Activated T-cell treated with anti-CD3 and anti-CD28 coated beads for 4 hours (primary cell): ENCODE measurements at places on chromosomes 6 and 20.

- DNase-seq = no peak
Observed at GRCh38 chr20:63542031-63542559, 4.9 kb upstream of the PTK6 start.

DNA sequence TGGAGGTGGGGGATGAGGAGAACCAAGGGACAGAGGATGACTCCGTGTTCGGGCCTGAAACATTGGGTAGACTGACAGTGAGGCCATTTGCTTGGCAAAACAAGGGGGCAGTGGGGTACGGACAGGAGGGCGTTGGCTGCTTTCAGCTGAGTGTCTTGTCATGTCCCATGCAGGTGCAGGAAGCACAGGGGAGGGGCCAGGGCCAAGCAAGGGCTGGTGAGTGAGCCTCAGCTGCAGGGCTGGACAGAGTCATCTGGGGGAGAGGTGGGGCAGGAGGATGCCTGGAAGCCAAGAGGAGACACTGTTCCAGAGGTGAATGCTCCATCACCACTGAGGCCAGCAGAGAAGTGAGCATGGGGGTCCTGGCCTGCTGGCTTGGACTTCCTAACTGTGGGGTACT lies 78.4 kb downstream of the ERMARD start:
- DNase-seq = no peak

GRCh38 chr6:34020278-34020677 lies 125.6 kb downstream of the GRM4 start:
- no peak for DNase-seq

DNA sequence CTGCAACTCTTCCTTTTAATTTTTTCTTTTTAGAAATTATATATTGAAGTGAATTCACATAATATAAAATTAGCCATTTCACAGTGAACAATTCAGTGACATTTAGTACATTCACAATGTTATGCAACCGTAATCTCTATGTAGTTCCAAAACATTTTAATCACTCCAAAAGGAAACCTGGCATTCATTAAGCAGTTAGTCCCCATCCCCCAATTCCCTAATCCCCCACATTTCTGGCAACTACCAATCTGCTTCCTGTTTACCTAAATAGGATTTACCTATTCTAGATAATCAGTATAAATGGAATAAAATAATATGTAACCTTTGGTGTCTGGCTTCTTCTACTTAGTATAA lies 8.5 kb upstream of the DDX27 start:
- DNase-seq = no peak

- DNase-seq = no peak
Observed at GRCh38 chr6:167245591-167245990, 45.5 kb upstream of the UNC93A start.

DNA sequence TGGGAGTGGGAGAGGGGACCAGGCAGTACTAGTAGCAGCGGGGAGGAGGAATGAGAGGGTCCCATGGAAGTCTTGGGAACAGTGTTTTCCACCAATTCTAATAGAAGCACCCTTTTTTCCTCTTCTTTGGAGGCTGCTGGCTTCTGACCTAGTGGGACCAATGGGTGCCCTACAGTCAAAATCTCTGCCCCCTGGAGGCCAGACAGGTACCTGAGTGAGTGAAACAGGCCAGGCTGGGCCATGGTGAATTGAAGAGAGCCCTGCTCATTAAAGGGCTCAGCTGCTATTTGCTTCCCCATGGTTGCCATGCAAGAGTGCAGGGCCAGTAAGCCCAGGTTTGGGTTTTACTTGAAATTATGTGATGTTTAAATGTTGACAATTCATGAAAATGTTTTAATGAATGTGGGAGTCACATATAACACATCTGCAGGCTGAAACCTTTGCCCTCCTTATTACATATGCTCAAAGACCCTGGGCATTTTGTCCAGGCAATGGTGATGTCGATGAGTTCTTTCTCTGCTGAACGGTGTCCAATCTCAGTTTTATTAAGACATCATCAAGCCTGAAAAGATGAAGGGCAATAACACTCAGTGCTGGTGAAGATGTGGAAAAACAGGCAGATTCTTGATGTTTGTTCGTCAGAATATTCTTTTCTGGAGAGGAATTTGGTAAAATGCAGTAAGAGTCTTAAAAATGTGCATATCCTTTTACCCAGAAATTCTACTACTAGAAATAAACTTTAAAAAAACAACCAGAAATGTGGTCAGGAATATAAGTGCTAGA lies 42.3 kb upstream of the OCSTAMP start:
- DNase-seq = no peak

- DNase-seq = no peak
Observed at GRCh38 chr20:63125581-63125837, 90.4 kb downstream of the YTHDF1 start.

- DNase-seq = peak; percentile 54
Observed at GRCh38 chr20:34037121-34037520, 43.4 kb downstream of the RALY start.

DNA sequence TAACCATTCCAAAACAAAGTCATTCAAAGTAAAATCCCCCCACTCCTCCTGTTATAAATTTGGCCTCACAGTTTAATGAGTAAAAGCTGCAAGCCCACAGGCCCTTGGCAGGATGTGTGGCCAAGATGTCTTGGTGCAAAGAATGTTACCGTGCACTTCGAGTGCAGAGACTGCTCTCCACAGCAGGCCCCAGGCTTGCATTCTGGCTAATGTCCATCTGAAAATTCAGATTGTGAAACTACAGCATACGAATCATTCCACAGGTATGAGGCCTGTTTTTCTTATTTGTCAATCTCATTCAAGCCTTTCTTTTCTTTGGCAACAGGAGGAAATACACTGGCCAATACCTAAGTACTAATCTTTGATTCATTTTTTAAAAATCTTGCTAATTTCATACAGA lies 7.1 kb downstream of the RPS6KA2 start:
- DNase-seq = no peak

DNA sequence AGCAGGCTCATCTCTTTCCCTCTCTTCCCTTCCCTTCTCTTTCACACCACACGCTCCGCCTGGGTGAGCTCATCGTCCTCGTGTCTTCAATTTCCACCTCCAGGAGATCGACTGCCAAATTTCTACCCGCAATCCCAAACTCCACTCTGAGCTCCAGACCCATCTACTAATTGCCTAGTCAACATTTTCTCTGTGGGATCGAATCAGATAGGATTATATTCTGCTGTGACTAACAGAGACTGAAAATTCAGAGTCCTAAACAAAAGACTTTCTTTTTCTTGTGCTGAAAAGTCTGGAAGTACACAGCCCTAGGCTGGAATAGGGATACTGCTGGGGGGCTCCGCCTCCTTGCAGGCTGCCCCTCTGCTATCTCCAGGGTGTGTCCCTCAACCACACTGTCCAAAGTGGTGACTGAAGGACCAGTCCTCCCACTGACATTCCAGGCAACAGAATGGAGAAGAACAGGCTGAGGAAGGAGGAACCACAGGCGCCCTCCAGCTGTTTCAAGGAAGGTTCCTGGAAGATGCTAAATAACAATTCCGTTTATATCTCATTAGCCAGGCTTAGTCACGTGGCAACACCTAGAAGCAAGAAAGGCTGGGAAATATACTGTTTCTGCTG lies 5.0 kb upstream of the HSPA12B start:
- no peak for DNase-seq

DNA sequence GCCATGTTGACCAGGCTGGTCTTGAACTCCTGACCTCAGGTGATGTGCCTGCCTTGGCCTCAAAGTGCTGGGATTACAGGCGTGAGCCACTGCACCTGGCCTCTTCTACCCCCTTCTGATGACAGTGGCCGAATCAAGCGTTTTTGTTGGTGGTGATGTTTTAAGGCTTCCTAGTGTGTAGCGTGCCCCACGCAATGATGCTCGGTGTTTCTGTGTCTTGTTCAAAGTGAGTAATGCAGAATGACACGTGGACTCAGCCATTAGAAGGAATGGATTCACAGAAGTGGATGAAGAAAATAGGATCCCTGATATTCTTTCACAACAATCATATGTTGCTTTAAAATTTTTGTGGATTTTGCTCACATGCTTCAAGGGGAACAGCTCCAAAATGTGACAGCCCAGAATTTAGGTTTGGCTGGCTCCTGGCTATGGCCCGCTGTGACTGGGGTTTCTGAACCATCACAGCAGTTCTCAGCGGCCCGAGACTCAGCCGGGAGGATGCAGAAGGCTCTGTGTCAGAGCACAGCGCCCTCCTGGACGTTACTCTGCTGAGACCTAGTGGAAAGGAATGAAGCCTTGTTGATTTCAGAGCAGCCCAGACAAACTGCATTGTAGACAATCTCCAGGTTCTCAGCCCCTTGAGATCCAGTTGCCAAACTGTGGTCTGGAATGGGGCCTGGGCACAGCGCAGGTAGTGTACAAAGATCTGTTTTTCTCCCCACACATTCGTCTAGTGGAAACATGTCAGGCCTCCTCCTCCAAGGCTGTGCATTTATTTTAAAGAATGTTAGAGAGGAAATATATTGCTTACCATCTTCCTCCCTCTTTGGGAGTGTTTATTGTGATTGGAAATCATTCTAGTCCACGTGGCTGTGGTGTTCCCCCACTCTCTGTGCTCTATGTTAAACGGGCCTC lies 57.6 kb upstream of the TIAM2 start:
- no peak for DNase-seq

DNA sequence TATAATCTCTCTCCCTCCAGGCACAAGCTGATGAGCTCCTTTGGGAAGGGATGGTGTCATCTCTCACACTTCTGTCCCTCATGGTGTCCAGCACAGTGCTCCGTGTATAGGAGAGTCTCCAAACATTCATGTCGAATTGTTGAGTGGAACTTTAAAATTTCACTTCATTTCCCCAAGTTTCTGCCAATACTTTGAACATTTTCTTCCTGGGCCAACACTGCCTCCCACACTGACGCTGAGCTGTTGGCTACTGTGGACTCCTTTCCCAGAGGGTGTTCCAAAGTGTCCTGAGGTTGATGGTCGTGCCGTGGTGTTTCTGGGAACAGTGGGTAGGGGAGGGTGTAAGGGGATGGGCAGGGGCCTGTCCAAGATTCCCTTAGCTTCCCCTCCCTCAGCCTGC lies 122.7 kb downstream of the TIAM2 start:
- no peak for DNase-seq

- DNase-seq = no peak
Observed at GRCh38 chr6:155147958-155148663, 115.7 kb upstream of the CLDN20 start.

DNA sequence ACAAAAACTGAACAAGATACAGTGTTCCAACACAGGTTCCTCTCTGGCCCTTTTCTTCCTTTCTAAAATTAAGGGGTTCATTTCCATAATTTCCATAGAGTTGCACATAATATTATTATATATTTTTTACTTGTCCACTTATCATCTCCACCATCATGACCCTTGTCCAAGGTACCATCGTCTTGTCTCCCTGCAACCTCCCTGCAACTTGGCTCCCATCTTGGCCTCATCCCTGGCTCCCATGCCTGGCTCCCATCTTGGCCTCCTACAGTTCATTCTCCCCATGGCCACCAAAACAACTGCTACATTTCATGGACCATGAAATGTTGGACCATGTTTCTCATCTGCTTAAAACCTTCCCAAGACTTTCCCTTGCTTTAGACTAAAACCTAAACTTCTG lies 3.1 kb upstream of the KCNB1 start:
- no peak for DNase-seq

GRCh38 chr6:150646228-150646627 lies 46.5 kb downstream of the PLEKHG1 start:
- DNase-seq = no peak

GRCh38 chr6:137767911-137768690 lies 99.0 kb upstream of the TNFAIP3 start:
- no peak for DNase-seq

DNA sequence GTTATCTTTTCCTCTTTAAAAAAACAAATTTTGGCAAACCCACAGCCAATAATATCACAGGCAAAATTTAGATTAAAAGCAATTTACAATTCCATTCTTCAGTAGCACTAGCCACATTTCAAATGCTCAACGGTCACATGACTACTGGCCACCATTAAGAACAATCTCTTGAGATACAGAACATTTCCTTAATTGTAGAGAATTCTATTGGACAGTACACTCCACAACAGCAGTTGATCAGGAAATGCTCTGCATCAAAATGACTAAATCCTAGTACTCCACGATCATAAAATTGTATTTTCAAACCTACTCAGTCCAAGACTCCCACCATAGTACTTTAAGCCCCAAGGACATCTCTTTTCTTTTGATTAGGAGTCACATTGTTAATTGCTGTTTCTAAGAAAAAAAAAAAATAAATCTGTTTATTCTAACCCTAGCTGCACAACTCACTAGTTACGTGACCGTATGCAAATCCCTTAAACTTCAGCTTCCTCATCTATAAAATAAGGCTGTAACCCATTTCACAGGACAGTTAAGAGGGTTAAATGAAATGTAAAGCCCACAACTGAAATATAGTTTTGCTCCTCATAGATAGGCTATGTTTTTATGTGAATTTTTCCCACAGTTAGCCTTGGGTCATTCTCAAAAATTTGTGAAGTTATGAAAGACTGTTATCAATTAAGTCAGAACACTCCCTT lies 9.8 kb downstream of the C6orf62 start:
- no peak for DNase-seq

GRCh38 chr20:39358052-39358451 lies 395.9 kb downstream of the DHX35 start:
- no peak for DNase-seq

DNA sequence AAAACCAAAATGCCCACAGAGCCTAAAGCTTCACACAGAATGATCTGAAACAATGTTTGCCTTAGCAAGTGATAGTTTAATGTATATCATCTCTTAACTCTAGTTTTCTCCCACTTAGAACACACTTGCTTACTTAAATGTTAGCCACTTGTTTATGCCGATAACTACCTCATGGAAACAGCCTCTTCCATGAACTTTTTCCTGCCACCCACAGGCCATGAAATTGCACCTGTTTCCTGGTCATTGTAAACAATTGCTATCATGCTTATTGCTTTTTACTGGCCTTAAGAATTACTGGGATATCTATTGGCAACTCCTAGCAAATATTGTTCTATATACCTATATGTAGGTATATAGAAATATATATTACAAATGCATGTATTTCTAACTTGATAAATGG lies 231.1 kb downstream of the HDGFL1 start:
- DNase-seq = no peak

DNA sequence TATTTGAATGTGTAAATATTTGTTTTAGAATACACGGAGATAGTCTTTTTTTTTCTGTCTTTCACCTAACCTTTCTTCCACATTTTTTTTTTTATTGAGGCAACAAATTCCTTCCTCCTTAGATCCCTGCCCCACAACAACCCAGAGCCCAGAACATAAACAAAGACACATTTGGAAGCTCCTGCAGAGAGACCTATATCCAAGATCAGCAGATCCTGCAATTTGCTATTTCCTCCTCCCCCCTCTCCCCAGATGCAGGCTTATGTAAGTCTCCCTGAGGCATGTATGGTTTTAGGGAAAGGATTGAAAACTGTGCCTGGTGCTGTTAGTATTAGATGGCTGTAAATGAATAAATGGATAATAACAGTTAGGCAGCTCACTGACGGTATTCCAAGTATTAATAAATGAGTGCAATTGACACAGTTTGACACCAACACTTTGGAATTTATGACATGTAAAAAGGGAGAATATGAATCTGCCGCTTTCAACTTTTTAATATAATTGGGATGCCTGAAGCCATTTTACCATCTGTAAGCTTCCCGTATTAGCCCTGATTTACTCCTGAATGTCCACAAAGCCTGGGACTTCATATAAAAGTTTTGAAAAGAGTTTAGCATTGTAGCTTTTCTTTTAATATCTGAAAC lies 608.3 kb upstream of the CITED2 start:
- DNase-seq = no peak
